ENCODE measurements at places on chromosomes 1 and 21.

DNA sequence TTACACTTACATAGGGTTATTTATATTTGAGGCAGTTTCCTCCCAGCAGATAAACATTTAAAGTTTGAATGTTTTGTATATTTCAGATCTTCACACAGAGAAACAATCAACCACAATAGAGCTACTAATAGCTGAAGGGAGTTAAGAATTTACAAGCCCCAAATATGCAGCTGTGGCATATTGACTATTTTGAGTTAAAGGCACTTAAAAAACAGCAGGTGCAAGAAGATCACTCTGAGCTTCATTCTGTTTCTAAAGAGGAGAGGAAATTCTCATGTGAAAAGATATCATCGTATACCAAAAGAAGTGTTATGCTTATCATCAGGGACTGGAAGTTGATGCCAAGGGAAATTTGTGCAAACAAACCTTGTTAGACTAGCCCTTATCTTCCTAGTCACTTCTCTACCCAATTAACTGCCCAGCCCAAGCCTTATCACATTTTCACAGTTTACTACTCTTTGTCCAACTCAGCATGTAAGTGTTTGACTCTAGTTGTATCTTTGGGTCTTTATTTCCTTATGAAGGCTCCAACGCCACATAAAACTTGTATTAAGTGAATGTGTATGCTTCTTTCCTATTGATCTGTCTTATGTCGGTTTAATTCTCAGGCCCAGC lies 66.3 kb upstream of the COG2 start:
- no peak for DNase-seq

GRCh38 chr1:91172541-91172940 lies 150.7 kb upstream of the ZNF644 start:
- no peak for DNase-seq

DNA sequence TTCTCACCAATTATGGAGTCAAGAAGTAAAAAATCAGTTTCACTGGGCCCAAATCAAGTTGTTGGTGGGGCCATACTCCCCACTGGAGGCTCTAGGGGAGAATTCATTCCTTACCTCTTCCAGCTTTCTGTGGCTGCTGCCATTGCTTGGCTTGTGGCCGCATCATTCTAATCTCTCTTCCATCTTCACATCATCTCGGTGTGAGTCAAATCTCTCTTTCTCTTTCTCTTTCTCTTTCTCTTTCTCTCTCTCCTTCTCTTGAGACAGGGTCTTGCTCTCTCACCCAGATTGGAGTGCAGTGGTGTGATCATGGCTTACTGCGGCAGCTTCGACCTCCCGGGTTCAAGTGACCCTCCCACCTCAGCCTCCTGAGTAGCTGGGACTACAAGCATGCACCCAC lies 28.1 kb downstream of the FAM89A start:
- no peak for DNase-seq

DNA sequence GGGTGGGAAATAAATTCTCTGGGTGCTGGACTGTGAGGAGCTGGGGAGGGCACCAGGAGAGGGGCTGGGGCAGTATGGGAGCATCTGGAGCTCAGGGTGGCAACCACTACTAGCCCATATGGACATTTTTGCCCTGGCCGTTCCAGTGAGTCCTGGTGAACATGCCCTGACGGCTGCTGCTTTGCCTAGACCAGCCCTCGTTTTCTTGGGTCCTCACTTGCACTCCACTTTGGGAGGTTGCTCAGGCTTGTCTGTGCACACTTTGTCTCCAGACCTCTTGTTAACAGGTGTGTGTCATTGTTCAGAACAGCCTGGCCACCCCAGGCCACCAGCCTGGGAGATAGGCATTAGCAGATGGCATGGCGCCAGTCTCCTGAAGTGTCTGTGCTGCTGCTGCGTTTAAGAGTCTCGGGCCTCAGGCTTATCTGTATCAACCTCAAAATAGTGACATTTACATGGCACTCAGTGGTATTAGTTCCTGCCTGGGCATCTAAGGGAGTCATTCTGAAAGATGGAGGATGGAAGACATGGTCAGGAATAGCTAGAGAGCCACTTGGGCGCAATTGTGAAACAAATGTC lies 190.5 kb downstream of the PTPRU start:
- DNase-seq = no peak

- peak; percentile 29 for DNase-seq
Measured at GRCh38 chr1:119870917-119871596, 25.3 kb downstream of the ADAM30 start.

GRCh38 chr1:56645677-56646305 lies 677 bp downstream of the PRKAA2 start:
- DNase-seq = no peak

- no peak for DNase-seq
Measured at GRCh38 chr1:30242722-30243457, 480.5 kb downstream of the MATN1 start.

DNA sequence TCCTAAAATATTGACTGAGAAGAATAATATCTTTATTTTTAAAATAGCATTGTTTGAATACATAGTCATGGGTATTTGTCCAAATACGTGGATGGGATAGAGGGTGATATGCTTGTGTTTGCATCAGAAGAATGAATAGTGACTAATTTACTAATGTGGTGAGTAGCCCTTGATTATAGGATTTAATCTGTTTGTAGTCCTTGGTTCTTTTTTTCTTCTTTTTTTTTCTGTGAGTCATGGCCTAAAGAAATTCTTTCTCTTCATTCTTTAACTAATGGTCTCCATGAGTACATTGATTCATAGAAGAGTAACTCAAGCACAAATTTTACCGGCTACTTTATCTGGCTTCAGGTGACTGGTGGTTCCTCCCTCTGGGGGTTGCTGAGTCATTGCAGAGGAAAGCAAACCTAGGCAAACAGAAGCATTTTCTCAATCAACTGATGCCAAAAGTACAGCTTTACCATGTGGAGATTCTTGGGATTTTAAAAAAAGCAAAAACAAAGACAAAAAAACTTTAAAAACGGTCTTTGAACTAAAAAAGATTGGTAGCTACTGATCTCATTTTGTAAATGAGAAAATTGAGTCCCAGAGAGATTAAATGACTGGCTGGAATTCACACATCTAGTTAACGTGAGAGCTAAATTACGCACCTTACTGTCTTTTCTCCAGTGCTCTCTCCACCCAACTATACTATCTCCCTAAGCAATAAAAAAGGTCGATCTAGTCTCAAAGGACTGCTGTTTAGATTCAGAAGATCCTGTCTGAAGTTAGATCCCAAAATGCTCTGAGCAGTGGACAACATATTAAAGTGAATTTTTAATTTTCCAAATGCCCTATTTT lies 40.5 kb downstream of the AK5 start:
- DNase-seq = no peak

- no peak for DNase-seq
Measured at GRCh38 chr1:65965112-65965996, 172.7 kb downstream of the PDE4B start.

DNA sequence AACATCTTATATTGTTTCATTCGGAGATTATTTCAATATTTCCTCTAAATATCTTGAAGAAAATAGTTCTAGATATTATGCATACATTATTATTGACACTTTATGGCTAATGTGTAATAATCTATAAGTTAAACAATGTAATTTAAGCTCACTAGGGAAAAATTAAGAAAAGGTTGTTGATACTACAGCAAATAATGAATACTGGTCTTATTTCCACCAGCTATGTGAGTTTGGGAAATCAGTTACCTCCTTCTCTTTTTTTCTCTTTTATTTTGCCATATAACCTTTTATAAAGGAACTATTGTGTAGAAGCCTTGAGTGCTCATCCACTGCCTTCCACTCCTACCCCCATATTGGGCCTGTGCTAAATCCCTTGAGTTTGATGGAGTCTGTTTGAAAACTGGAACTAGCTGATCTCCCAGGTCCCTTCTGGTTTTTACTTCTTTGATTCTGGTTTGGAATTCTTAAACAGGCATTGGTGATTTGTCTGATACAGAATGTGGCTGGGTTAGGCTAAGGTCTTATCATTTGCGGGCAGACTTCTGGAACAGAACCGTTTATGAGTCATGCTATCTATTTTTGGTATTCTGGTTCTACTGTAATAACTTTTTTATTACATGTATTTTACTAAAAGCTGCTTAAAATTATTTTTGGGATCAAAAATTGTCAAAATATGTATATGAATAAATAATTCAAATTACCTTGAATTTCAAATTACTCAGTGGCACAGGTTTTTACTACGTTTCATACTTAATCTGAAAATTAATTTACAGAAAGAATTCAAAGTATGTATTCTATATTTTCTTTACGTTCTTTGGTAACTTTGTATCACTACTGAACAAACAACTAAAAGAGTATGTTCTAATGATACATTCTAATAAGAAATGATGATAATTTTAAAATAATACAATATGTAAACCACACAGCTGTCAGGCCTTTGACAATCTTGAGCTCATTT lies 5.0 kb upstream of the CDC14A start:
- no peak for DNase-seq

- no peak for DNase-seq
Measured at GRCh38 chr1:63622849-63623566, 29.8 kb downstream of the PGM1 start.

Measured in NCI-H2081 treated with DMSO at 0.1 percent for 48 hours (cell line).